ENCODE measurements at places on chromosomes 3 and 15. TPM values are rescaled to one million over a fixed set of nuclear protein-coding genes. Genes with fewer than 3 reads are reported as not detected.

LRRK1 gene
- polyA plus RNA-seq: 5.2 TPM

EAF2 gene
- polyA plus RNA-seq: 7.4 TPM

SAXO2 gene
- polyA plus RNA-seq: 9.8 TPM

AMIGO3 gene
- 0.83 TPM for polyA plus RNA-seq

GOLGA6D gene
- 0.26 TPM for polyA plus RNA-seq

CHRNA5 gene
- 5.3 TPM for polyA plus RNA-seq

EPHB1 gene
- polyA plus RNA-seq: 5.5 TPM

TJP1 gene
- 178 TPM for polyA plus RNA-seq

SPINT1 gene
- polyA plus RNA-seq: 70.8 TPM

PLSCR5 gene
- not detected for polyA plus RNA-seq

GRCh38 chr3:87900061-87900460 lies 158.7 kb downstream of the CGGBP1 start:
- no peak for DNase-seq

- DNase-seq: no peak
Measured at GRCh38 chr3:176824811-176825210, 372.5 kb downstream of the TBL1XR1 start.

DNA sequence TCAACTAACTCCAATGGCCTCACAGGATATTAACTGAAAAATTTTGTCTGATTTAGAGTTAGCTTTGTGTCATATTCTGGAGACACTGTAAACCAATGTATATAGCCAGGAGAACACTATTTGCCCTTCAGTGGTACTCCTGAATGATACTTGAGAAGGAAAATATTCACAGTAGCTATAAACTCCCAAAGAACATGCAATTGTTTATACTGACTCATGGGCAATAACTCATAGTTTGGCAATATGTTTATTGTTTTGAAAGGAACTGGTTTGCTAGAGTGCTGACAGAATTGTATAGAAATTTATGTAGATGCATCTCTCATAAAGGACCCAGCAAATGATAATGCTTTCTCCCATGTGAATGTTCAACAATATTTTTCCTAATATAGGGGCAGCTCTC lies 537.6 kb downstream of the PLOD2 start:
- DNase-seq: no peak

GRCh38 chr3:13245615-13245978 lies 172.4 kb upstream of the IQSEC1 start:
- no peak for DNase-seq

DNA sequence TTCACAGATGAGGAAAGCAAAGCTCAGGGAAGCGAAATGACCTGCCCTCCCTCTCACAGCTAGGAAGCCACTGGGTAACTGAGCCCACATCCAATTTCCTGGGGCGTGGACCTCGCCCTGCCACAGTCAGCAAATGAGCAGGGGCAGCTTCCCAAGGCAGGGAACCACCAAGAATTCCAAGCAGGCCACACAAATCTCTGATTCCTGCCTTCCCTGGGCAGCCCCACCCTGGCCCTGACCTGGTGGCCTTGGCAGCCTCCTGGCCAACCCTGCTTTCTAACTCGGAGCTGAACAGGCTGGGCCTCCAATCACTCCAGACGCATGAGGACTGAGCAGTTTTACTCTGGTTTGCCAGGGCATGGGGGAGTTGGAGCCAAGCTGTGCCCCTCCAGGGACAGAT lies 203.7 kb upstream of the TLE3 start:
- no peak for DNase-seq

- DNase-seq: no peak
Measured at GRCh38 chr15:41940441-41940857, 31.9 kb downstream of the EHD4 start.

DNA sequence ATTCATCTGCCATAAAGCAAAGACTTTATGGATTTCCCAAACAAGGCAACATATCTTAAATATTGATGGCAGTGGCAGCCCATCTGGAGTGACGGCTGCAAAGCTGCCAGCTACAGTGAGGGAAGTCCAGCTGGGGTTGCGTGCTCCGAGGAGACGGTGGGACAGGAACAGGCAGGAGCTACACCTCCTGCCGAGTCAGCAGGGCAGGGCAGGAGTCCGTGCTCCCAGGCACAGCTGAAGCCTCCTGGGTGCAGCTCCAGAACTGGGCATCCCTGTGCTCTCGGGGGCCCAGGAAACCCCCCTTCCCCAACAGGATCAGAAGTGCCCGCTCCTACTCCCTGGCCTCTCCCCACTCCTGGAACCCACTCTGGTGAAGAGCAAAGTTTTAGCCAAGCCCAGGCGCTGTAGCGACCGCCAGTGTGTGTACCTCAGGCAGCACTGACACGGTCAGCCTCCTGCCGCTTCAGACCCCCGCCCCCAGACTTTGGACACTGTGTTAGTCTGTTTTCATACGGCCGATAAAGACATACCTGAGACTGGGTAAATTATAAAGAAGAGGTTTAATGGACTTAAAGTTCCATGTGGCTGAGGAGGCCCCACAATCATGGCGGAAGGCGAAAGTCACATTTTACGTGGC lies 556.4 kb upstream of the CCDC54 start:
- no peak for DNase-seq

GRCh38 chr15:85337425-85338074 lies 42.9 kb upstream of the AKAP13 start:
- no peak for DNase-seq

DNA sequence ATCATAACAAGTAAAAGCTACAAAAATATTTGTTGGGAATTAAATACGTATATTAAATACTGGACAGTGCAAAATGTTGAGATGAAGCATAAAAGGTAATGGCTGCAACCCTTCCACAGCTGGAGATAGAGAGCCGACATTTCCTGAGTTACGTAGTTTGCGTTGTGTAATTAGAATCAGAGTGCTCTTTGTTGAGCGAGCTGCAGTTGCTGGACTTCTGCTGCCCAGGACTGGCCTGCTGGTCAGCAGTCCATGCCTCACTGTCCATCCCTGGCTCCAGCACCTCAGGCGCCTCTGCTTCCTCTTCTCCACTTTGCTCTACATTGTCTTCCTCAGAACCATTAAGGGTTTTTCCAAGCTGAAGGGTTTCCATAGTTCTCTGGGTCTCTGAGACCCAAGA lies 28.4 kb upstream of the SHC4 start:
- no peak for DNase-seq
